Renal cortex interstitium (tissue), 15 donors: ENCODE measurements at places on chromosomes 4 and X. TPM values are rescaled to one million over a fixed set of nuclear protein-coding genes. Genes with fewer than 3 reads are reported as not detected.

GRCh38 chr4:151522866-151523519, 114.0 kb downstream of the FHIP1A start:
- no peak for DNase-seq

GRCh38 chr4:91256043-91256442, 1047.7 kb upstream of the GRID2 start:
- no peak for DNase-seq

DNA sequence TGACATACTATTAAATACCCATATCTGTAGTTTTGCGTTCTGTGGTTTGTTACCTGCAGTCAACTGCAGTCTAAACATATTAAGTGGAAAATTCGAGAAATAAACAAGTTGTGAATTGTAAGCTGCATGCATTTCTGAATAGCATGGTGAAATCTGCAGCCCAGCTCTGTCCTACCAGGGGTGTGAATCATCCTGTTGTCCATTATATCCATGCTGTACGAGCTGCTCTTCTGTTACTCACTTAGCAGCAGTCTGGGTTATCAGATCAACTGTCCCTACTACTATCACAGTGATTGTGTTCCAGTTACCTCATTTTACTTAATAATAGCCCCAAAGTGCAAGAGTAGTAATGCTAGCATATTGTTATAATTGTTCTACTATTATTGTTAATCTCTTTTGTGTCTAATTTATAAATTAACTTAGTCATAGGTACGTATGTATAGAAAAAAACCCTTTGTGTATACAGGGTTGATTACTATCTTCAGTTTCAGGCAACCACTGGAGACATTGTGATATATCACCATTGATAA, 173.7 kb upstream of the FAT4 start:
- no peak for DNase-seq

GRCh38 chr4:145041378-145041777, 56.6 kb downstream of the ANAPC10 start:
- no peak for DNase-seq

DNA sequence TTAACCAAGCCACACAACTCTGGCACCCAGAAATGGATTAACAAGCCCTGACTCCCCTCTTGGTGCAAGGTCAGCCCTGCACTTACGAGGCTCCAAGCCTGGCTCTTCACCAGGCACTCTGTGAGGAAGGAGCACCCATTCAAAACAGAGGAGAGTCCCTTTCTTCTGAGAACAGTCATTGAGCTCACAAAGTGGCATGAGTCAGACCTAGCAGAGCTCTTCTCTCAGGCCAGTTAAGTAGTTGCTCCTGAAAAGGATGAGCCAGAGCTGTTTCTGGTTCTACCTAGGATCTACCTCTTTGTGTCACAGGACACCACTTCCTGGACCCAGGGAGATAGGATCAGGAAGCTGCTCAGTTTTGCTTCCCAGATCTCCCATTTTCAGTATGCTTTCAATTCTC, 48.2 kb downstream of the EVC2 start:
- DNase-seq = no peak

- no peak for DNase-seq
Measured at GRCh38 chrX:153671589-153672530, 1.8 kb downstream of the PNCK start.

DNA sequence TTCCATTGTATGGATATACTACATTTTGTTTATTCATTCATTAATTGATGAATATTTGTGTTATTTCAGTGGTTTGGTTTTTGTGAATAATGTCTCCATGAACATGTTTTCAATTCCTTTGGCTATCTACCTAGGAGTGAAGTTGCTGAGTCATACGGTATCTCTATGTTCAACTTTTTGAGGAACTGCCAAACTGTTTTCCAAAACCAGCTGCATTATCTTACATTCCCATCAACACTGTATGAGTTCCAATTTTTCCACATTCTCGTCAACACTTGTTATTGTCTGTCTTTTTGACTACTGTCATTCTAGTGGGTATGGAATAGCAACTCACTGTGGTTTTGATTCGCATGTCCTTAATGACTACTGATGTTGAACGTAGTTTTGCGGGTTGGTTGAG, 388.6 kb upstream of the MAGEB2 start:
- no peak for DNase-seq

DNA sequence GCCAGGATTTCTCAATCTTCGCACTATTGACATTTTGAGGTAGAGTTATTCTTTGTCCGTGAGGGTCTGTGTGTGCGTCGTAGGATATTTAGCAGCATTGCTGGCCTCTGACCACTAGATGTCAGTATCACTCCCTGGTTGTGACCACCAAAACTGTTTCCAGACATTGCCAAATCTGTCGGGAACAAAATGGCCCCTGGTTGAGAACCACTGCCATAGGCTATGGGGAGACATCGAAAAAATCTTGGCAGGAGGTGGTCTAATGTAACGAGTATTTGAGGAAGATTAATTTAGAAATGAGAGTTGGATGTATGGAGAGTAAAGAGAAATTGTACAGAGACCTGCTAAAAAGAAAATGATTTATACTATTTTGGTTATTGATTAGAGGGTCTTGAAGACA, 108.4 kb downstream of the DOCK11 start:
- no peak for DNase-seq

GRCh38 chr4:4492161-4492847, 49.5 kb downstream of the STX18 start:
- DNase-seq = no peak

GRCh38 chr4:100644150-100644549, 126.3 kb upstream of the EMCN start:
- no peak for DNase-seq

DNA sequence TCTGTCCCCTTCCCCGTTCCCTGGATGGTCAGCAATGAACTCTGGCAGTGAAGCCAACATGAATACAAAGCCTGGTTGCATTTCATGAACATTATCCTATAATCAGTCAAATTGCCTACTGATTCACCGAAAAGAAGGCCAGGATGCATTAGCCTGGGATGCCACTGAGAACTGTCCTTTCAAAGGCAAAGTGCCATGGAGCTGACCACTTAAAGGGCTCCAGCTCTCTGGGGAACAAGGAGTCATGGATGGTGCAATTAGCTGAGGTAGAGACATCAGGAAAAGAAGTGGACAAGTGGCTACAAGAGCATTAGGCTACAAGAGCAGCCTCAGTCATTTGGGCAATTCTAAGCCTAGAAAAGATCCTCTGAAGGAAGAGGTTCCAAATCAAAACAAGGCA, 69.0 kb downstream of the PARM1 start:
- no peak for DNase-seq

DNA sequence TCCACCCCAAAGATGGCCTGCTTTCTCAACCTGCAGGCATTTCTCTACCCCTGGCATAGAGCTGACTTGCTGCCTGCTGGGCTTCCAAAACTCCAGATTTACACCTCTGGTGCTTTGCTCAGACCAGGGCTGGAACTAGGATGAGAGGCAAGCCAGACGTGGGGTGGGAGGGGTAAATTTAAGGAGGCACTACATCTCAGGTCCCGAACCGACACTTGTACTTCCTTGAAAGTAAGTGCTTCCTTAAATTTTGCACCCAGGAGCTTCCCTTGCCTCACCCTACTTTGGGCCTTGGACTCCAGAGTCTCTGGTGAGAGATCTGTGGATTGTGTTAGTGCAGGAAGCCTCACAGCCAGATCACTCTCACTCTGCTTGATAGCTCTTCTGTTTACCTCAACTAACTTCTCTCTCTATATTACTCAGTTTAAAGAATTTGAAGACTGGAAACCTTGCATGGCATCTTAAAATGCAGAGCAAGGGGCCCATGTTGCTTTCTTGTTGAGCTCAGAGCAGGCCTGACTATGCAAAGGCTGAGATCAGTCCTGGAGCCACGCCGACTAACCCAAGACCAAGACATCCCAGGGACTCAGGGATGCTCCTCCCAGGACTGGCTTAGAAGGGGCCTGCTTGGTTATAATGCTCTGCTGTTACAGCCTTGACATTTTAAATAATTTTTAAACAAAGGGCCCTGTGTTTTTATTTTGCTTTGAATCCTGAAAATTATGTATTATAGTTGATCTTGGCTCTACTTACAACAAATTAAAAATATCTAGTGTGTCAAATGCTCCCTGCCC, 145.0 kb upstream of the LEF1 start:
- DNase-seq = no peak

GRCh38 chr4:60981534-60981933, 218.6 kb upstream of the ADGRL3 start:
- no peak for DNase-seq

GRCh38 chr4:141389649-141390048, 169.0 kb downstream of the ZNF330 start:
- DNase-seq = no peak

- DNase-seq = no peak
Measured at GRCh38 chrX:150167482-150168324, 195.4 kb upstream of the MAMLD1 start.

DNA sequence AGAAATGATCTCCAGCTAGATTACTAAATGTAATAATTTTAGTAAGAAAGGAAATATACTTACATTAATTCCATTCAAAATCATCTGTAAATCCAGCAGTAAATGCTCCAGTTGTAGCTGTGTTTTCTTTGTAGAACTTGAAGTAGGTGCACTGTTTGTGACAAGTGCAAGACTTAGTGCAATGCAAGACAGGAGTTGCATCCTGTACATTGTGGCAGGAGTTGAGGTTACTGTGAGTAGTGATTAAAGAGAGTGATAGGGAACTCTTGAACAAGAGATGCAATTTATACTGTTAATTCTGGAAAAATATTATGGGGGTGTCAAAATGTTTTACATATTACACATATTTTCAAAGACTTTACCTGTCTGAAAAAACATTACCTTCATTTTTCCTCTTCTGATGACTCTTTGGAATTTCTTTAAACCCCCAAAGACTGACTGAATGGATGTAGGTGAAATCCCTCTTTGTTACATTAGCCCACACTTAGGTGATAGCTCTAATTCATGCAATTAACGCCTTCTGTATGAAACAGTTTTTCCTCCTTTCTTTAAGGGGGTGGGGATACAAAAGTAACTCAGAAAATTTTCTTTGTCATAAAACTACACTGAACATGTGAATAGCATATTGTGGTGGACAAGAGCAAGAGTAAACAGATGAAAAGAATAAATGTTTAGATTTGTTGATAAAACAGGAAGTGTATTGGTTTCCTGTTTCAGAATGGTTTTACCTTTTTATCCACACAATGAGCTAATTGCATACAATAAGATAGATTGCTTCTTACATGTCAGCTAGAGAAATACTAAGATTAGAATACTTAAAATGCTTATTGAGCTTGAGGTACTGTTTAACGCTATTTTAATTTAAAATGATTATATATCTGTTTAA, at the start of gene IL2:
Gene IL2 (minus strand): TSS at position 495 of the 886 bp plus-strand sequence. CDS start 285 bp downstream, at position 210.
- no peak for DNase-seq

GRCh38 chr4:168689791-168690190, 192.9 kb downstream of the PALLD start:
- DNase-seq = no peak

GRCh38 chrX:132236121-132236520, 16.9 kb upstream of the RAP2C start:
- no peak for DNase-seq

DNA sequence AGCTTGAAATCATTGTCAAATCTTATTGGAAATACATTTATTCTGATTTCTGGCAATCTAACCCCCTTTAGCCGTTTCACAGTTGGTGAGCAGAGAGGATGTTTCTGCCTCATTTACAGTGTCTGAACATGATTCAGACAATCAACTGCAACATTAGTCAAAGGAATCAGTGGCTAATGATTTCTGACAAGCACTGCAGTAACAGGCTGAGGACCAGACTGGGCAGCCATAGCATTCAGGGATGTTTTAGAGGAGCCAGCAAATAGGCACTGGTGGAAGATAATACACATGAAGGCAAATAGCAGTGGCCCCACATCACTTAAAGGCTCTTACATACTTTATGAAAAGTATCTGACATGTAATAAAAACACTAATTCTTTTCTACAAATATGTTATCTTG, 102.8 kb downstream of the TTC29 start:
- no peak for DNase-seq

DNA sequence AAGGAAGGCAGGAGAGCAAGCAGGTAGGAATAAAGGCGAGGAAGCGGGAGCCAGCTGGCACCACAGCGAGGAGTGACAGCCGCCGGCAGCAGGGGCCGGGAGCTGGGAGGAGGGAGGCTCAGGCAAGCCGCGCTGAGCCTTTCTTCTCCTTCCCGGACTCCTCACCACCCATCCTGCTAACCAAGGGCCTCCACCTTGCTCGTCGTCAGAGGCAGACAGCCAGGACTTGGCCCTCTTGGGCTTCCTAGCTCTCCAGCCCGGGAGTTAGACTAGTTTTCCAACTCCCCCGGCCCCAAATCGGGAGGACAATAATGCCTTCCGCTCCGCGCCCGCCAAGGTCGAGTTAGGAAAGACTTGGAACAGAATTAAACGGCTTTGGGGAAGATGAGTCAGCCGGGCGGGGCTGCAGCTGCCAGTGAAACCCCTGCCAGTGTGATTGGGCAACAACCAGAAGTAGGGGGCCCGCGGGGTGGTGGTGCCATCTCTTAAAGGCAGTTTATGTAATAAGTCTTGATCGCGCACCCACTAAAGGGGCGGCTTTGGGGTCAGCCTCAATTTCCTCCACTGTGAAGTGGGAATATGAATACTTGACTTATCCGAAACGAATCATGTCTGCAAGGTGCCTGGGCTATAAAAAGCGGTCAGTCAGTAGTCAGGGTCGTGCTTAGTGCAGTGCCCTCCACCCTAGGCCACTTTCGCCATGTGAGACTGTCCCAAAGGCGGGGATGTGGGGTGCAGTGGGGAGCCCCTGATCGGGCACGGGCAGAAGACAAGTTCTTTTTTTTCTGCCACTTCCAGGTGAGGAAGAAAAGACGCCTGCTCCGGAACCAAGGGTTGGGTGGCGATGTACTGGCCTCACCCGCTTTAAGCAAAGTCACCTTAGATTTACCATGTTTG, 6.7 kb upstream of the HSD17B10 start:
- no peak for DNase-seq

- no peak for DNase-seq
Measured at GRCh38 chr4:108926061-108926460, 163.2 kb upstream of the ETNPPL start.

- no peak for DNase-seq
Measured at GRCh38 chrX:149456476-149457245, 48.4 kb downstream of the IDS start.

- DNase-seq = no peak
Measured at GRCh38 chr4:145679991-145680455, at the start of gene C4orf51. C4orf51 (plus strand) TSS chr4:145680146; CDS start chr4:145680204, 58 bp downstream.

GRCh38 chrX:25009407-25009806, 6.4 kb downstream of the ARX start:
- no peak for DNase-seq

- no peak for DNase-seq
Measured at GRCh38 chrX:129566073-129566472, 26.0 kb downstream of the OCRL start.

RPGR gene
- polyA plus RNA-seq = 21.6 TPM

PLS3 gene
- 233 TPM for polyA plus RNA-seq

HSFX4 gene
- polyA plus RNA-seq = not detected

FAM156A gene
- polyA plus RNA-seq = 27.6 TPM

C4orf51 gene
- not detected for polyA plus RNA-seq

CCNB3 gene
- 1.1 TPM for polyA plus RNA-seq

LRIT3 gene
- polyA plus RNA-seq = 0.84 TPM

MAGEB3 gene
- polyA plus RNA-seq = not detected

COPS4 gene
- polyA plus RNA-seq = 80.9 TPM

ETDA gene
- not detected for polyA plus RNA-seq

XAGE5 gene
- not detected for polyA plus RNA-seq

S100P gene
- 11.8 TPM for polyA plus RNA-seq

PDGFRA gene
- polyA plus RNA-seq = 149 TPM

SPATA18 gene
- 1.5 TPM for polyA plus RNA-seq
